ENCODE measurements at places on chromosomes 2 and 18. TPM values are rescaled to one million over a fixed set of nuclear protein-coding genes. Genes with fewer than 3 reads are reported as not detected.

- no peak for DNase-seq
Observed at GRCh38 chr18:45286431-45286830, 328.8 kb upstream of the SLC14A2 start.

Gene ACADL
- not detected for total RNA-seq

GRCh38 chr2:157848213-157848612 is 27.9 kb downstream of the ACVR1 start:
- DNase-seq, result no peak

Gene SPATA3
- not detected for total RNA-seq

Gene REEP1
- not detected for total RNA-seq

GRCh38 chr2:31434911-31435310 is 20.4 kb upstream of the XDH start:
- peak; percentile 44 for DNase-seq

Gene CROCC2
- total RNA-seq, result 0.12 TPM
